ENCODE measurements at places on chromosomes 5 and 9. TPM values are rescaled to one million over a fixed set of nuclear protein-coding genes. Genes with fewer than 3 reads are reported as not detected.
A peak's percentile ranks its signal among the peaks of the same experiment; 100 is the strongest.

- peaks cover 6% of the 10 kb centered on the region for H3K36me3 ChIP-seq
- peak; percentile 81 for DNase-seq
- H3K27ac ChIP-seq, result no peak overlapping the region
- no peaks in the 10 kb centered on the region for H3K27me3 ChIP-seq
- H3K4me3 ChIP-seq, result no peak overlapping the region
- H3K4me1 ChIP-seq, result peaks cover 20% of the 10 kb centered on the region
Measured at GRCh38 chr5:14842117-14842516, 29.5 kb downstream of the ANKH start.

DNA sequence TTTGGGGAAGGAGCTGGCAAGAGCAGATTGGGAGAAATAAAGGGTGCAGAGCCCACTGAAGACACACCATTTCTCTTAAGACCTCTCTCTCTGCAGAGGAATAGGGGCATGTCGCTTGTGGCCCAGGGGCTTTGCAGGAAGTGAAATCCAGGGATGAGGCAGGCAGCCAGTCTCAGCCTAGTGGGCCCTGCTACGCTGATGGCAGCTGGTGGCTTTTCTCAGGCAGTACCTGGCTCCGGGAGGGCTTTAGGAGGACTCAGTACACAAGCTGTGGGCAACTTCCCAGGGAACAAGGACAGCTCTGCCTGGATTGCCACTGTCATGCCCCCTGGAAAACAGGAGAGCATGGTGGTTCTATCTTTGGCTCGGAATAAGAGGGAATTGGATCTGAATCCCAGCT lies 76.2 kb upstream of the NEURL1B start:
- H3K4me3 ChIP-seq, result no peak overlapping the region
- H3K27ac ChIP-seq, result no peak overlapping the region
- H3K4me1 ChIP-seq, result peaks cover 15% of the 10 kb centered on the region
- peaks cover 17% of the 10 kb centered on the region for H3K27me3 ChIP-seq
- H3K36me3 ChIP-seq, result no peaks in the 10 kb centered on the region

DNA sequence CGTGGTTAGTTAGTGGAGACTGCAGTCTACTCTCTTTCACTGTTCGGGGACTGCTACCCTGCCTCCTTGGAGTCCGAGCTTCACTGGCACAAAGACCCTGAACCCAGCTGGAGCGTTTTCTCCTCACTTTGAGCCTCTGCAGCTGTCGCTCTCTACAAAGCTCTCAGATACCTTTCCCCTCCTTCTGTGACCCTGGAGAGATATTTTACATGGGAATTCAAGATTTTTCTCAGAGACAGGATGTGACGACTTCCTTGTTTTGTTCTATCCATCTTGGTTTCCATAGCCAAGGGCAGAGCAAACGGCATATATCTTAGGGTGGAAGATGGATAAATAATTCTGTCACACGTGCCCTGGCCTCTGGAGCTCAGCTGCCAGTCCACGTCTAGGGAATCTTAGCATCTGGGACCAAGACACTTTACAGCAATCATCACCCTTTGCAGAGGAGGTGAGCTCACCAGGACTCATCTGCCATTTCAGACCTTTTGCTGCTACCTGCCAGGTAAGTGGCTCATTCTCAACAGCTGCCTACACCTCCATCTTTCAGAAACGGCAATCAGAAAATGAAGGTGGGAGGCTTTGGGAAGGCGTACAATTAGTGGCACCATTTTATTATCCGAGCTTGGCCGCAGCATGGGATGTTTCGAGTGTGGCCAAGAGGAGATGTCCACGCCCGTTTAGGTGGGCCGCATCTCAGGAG lies at the start of gene BTNL9:
Gene BTNL9 (plus strand): TSS at position 336 of the 700 bp plus-strand sequence. CDS start 5,224 bp downstream, outside the sequence.
- DNase-seq, result no peak
- peaks cover 77% of the 10 kb centered on the region for H3K27me3 ChIP-seq
- no peaks in the 10 kb centered on the region for H3K4me1 ChIP-seq
- H3K4me3 ChIP-seq, result no peak within 1 kb of the TSS

DNA sequence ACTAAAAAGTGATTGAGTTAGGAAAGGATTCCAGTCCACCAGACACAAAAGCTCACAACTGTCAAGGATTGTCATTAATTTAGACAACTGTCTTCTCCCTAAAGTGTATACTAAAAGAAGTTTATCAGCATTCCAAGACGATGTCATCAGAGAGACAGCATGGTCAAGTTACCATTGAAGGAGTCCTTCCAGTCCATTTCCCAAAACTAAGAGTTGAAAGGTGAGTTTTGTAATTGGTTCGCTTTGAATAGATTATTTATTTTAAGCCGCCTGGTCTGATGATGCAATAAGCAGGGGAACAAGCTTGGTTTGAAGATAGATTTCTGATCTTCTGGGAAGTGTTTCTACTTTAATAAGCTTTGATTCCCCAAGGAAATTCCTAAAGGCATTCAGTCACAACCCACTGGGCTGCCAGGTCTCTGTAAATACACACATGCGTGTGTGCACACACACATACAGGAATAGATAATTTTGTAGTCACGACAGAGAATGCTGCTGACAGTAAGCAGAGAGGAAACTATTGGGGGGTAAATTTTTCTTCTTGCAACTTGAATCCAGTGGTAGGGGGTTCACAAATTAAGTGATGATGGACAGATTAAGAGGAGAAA lies 234.8 kb downstream of the PIK3R1 start:
- no peak overlapping the region for H3K4me3 ChIP-seq
- DNase-seq, result no peak
- no peak overlapping the region for H3K27ac ChIP-seq
- H3K4me1 ChIP-seq, result peaks cover 9% of the 10 kb centered on the region
- peaks cover 3% of the 10 kb centered on the region for H3K27me3 ChIP-seq
- H3K36me3 ChIP-seq, result no peaks in the 10 kb centered on the region

- no peak overlapping the region for H3K4me3 ChIP-seq
- H3K27ac ChIP-seq, result no peak overlapping the region
- no peak for DNase-seq
- no peaks in the 10 kb centered on the region for H3K4me1 ChIP-seq
- H3K27me3 ChIP-seq, result no peaks in the 10 kb centered on the region
Measured at GRCh38 chr5:125484742-125485641, 738.6 kb upstream of the ZNF608 start.

- peaks cover 41% of the 10 kb centered on the region for H3K27me3 ChIP-seq
- no peak within 1 kb of the TSS for H3K27ac ChIP-seq
- peaks cover 20% of the 10 kb centered on the region for H3K4me1 ChIP-seq
- no peak for DNase-seq
- H3K4me3 ChIP-seq, result no peak within 1 kb of the TSS
Measured at GRCh38 chr5:56233230-56233629, at the start of gene ANKRD55. Gene ANKRD55, minus strand, starts transcription at chr5:56233330. Its CDS starts 417 bp downstream, at chr5:56232913.

GRCh38 chr9:108077556-108077955 lies 588.0 kb upstream of the KLF4 start:
- no peak overlapping the region for H3K4me3 ChIP-seq
- DNase-seq, result no peak
- no peaks in the 10 kb centered on the region for H3K36me3 ChIP-seq
- no peak overlapping the region for H3K27ac ChIP-seq
- H3K4me1 ChIP-seq, result no peaks in the 10 kb centered on the region
- H3K27me3 ChIP-seq, result peaks cover 8% of the 10 kb centered on the region

GRCh38 chr9:109311731-109312130 lies 9.1 kb downstream of the EPB41L4B start:
- H3K4me1 ChIP-seq, result peaks cover 99% of the 10 kb centered on the region
- H3K4me3 ChIP-seq, result no peak overlapping the region
- no peak overlapping the region for H3K27ac ChIP-seq
- H3K27me3 ChIP-seq, result no peaks in the 10 kb centered on the region

DNA sequence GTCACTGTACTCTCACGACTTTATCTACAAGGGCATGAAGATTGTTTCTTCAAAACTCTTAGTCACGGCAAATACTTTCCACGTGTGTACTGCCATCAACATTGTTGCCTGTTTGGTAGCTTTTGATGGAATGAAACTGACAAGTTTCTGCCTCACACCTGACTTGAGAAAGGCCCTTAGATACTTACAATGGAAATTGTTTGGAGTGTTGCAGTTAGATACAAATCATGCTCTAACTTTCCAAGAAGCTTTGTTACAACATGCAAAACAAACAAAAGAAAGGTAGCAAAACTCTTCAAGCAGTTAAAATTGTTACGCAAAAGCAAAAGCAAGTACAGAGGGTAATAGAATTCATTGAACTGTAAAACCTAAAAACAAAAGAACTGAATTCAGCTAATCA lies 91.1 kb upstream of the TLE4 start:
- no peaks in the 10 kb centered on the region for H3K4me1 ChIP-seq
- H3K4me3 ChIP-seq, result no peak overlapping the region
- H3K27ac ChIP-seq, result no peak overlapping the region
- H3K27me3 ChIP-seq, result no peaks in the 10 kb centered on the region
- H3K36me3 ChIP-seq, result no peaks in the 10 kb centered on the region
- no peak for DNase-seq

DNA sequence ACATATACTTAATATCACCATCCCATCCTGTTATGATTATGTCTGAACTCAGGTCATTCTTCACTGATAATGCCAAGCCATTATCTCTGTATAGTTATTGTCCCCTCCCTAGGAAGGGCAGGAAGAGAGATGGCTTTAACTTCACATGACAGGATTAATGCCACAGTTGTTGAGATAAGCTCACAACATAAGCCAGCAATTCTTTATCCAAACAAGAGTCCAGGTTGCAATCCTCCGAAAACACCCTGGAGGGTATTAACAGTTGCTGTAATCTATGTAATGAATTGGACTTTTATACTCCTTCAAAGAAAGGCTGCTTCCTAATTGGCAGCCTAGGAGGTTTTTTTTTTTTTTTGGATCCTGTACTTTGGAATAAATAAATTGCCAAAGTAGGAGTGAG lies 779.4 kb downstream of the SEMA5A start:
- H3K27me3 ChIP-seq, result no peaks in the 10 kb centered on the region
- no peaks in the 10 kb centered on the region for H3K36me3 ChIP-seq
- no peak for DNase-seq
- no peaks in the 10 kb centered on the region for H3K4me1 ChIP-seq

- no peaks in the 10 kb centered on the region for H3K4me1 ChIP-seq
- no peak for DNase-seq
- no peak overlapping the region for H3K4me3 ChIP-seq
- H3K27ac ChIP-seq, result no peak overlapping the region
Measured at GRCh38 chr5:152527358-152528052, 122.4 kb upstream of the NMUR2 start.

- H3K4me1 ChIP-seq, result no peaks in the 10 kb centered on the region
- no peak for DNase-seq
- H3K27me3 ChIP-seq, result no peaks in the 10 kb centered on the region
- no peak overlapping the region for H3K4me3 ChIP-seq
- no peaks in the 10 kb centered on the region for H3K36me3 ChIP-seq
Measured at GRCh38 chr9:1049641-1050040, 516 bp upstream of the DMRT2 start.

DNA sequence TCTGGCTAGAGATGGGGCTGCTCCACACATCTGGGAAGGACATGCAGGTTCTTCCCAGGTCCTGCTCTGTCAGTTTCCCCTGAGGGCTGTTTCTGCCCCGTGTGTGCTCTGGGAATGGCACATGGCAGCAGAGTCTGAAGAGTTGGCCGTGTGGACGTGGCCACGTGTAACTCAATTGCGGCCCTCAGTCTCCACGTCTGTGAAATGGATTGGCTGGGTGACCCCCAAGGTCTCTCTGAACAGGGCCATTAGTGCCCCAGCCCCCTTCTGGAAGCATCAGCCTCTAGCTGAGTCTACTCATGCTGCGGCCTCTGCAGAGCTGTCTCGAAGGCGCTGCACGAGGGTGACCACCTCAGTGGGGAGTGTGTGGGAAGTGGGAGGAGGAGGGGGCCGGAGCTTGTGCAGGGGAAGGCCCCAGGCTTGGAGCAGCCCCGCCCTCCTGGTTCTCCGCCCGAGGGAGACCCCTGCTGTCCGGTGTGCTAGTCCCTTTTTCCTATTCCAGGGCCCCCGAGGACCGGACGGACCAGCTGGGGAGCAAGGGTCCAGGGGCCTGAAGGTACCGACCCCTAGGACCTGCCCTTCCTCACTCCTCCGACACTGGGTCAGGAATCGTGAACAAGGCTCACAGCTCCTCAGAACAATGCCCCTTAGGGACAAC lies 58.9 kb upstream of the ORM1 start:
- peaks cover 19% of the 10 kb centered on the region for H3K4me1 ChIP-seq
- peaks cover 29% of the 10 kb centered on the region for H3K36me3 ChIP-seq
- no peaks in the 10 kb centered on the region for H3K27me3 ChIP-seq
- no peak for DNase-seq
- no peak overlapping the region for H3K4me3 ChIP-seq
- H3K27ac ChIP-seq, result no peak overlapping the region

GRCh38 chr5:96747720-96748119 lies 60.0 kb downstream of the ERAP1 start:
- DNase-seq, result no peak
- H3K27me3 ChIP-seq, result no peaks in the 10 kb centered on the region
- H3K36me3 ChIP-seq, result peaks cover 38% of the 10 kb centered on the region

GRCh38 chr5:34806532-34806931 lies 32.4 kb upstream of the TTC23L start:
- DNase-seq, result no peak
- H3K27ac ChIP-seq, result no peak overlapping the region
- no peaks in the 10 kb centered on the region for H3K36me3 ChIP-seq
- H3K4me1 ChIP-seq, result no peaks in the 10 kb centered on the region
- H3K27me3 ChIP-seq, result no peaks in the 10 kb centered on the region

DNA sequence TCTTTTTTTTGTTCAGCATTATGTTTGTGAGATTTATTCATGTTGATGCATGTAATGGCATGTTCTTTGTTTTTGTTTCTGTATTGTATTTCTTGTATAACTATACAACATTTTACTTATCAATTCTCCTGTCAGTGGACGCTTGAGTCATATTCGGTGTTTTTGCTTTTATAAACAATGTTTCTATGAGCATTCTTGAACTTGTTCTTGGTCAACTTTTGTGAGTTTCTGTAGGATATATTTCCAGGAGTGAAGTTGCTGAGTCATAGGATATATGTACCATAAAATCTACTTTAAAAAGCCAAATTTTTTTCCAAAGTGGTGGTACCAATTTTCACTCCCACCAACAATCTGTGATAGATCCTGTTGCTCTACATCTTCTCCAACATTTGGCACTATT lies 104.8 kb downstream of the VCAN start:
- H3K4me3 ChIP-seq, result no peak overlapping the region
- peaks cover 16% of the 10 kb centered on the region for H3K4me1 ChIP-seq
- no peak overlapping the region for H3K27ac ChIP-seq
- no peaks in the 10 kb centered on the region for H3K27me3 ChIP-seq

Gene NUTM2F
- not detected for polyA plus RNA-seq

Gene EXOSC3
- polyA plus RNA-seq, result 17.5 TPM

Gene NIPAL4
- not detected for polyA plus RNA-seq

Gene CDH10
- polyA plus RNA-seq, result 0.01 TPM

Gene EFCAB9
- polyA plus RNA-seq, result not detected

Gene PCDHGB6
- 0.12 TPM for polyA plus RNA-seq

Gene PTBP3
- polyA plus RNA-seq, result 35.6 TPM
